ENCODE measurements at places on chromosomes 4 and X.

GRCh38 chrX:545452-545885 is 85.1 kb upstream of the SHOX start:
- DNase-seq = no peak

DNA sequence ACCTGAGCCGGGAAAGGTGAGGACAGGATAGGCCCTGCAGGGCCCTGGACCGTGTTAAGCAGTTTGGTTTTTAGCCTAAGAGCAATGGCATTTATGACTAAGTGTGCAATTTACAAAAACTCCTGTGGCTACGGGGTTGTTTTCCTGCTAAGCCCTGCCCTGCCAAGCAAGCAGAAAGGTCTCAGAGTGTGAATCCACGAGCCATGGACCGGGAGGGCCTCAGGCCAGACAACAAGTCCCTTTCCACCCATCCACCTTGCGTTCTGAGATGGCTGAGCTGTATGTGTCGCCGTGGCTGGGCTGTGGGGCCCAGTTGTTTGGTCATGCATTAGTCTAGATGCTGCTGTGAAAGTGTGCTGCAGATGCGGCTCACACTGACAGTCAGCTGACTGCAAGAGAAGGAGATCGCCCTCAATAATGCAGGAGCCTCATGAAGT is 33.9 kb upstream of the AFAP1 start:
- no peak for DNase-seq

GRCh38 chr4:187218705-187219245 is 495.1 kb upstream of the FAT1 start:
- DNase-seq = no peak

GRCh38 chr4:173584506-173584905 is 54.5 kb upstream of the HAND2 start:
- no peak for DNase-seq

DNA sequence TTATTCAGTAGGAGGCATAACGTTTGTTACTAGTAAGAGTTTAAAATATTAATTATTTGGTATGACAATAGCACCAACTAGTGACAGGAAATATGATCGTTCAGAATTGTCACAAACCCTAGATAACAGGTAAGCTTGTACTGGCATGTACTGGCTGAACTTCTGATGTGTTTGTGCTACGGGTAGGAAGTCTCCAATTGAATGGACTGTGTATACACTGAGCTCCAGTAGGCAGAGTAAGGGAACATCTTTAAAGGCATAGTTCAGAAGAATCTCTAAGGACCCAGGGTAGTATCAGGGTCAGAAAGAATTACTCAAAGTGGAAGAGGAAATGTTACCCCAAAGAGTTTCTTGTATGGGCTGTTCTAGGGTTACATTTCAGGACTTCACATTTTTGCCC is 230.4 kb downstream of the EDA2R start:
- DNase-seq = no peak

- no peak for DNase-seq
These were observed 13.4 kb downstream of the LEF1 start for GRCh38 chr4:108155373-108155772.

All from AG09319 (cell line).